ENCODE measurements at places on chromosomes 12 and 14.

GRCh38 chr12:75856235-75856634 lies 175.3 kb downstream of the PHLDA1 start:
- DNase-seq = no peak

DNA sequence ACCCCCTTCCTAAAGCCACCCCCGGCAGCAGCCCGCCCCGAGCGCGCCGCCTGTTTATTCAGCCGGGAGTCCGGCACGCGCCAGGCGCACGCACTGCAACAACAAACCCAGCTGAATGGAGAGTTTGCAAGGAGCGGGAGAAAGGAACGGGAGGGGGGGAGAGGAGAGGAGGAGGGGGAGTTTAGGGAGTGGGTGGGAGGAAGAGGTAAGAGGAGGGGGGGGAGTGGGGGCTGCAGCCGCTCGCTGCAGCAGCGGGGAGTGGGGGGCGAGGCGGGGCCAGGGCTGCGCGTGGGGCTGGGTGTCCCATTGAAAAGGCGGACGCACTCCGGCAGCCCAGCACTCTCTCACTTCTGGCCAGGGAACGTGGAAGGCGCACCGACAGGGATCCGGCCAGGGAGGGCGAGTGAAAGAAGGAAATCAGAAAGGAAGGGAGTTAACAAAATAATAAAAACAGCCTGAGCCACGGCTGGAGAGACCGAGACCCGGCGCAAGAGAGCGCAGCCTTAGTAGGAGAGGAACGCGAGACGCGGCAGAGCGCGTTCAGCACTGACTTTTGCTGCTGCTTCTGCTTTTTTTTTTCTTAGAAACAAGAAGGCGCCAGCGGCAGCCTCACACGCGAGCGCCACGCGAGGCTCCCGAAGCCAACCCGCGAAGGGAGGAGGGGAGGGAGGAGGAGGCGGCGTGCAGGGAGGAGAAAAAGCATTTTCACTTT lies at the start of gene ASCL1:
Gene ASCL1 (plus strand): TSS at position 336 of the 712 bp plus-strand sequence. CDS start 571 bp downstream, outside the sequence.
- DNase-seq = no peak

DNA sequence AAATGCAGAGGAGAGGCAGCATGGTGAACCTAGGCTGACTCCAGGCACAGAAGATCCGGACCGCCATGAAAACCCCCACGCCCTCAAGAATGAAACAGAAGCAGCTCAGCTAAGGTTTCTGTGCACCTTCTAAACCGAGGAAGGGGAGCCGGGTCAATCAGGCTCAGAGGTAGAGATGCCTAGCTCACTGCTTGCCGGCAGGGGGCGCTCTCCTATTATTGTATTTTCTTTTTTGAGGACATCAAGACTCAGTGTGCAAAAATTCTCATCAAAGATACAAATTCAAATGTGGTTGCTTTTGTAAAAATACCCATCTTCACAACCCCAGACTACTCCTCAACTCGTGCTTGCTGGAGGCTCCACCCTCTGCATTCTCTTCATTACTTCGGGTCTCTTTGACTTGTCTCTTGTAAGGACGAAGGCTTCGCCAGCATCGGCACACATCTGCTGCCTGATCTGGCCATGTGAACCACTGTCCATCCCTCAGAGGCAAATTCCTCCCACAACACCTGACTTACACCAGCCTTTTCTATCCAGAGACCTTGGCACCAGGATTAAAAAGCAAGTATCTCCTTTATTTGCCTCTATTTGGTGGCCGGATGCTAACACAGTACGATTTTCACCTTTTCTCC lies 33.4 kb upstream of the RNASE3 start:
- DNase-seq = no peak

DNA sequence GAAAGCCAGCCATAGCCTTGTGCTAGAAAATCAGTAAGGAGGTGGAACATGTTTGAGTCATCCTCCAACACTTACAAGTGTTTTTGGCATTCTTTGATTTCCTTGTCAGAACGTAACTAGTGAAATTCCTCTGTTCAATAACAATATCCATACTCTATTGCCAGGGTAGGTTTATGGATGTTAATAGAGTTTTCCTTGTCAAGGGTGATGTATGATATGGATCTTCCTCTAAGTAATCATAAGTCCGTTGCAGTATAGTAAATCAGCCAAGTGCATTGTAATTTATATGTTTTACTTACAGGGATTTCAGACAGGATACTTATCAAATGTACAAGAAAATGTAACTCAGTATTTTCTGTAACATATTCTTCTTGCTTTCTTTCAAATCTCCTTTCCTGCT lies 19.4 kb downstream of the NAV3 start:
- DNase-seq = no peak

DNA sequence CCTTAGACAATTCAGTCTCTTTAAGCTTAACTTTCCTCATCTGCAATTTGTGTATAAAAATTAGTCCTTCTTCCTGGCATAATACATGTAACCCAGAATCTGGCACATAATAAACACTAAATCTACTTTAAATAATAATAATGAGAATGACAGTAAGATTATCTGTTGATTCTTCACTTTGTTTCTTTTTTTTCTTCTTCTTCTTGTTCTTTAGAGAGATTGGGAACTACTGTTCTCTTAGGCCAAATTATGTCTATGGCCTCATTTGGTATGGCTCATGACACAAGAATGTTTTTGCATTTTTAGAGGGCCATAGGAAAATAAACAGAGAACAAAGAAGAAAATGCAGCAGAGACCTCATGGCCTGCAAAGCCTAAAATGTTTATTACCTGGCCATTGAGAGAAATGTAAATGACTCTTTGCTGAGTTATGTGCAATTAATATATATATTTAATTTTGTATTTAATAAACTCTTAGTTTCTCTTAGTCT lies 275.8 kb downstream of the SLC6A15 start:
- no peak for DNase-seq

DNA sequence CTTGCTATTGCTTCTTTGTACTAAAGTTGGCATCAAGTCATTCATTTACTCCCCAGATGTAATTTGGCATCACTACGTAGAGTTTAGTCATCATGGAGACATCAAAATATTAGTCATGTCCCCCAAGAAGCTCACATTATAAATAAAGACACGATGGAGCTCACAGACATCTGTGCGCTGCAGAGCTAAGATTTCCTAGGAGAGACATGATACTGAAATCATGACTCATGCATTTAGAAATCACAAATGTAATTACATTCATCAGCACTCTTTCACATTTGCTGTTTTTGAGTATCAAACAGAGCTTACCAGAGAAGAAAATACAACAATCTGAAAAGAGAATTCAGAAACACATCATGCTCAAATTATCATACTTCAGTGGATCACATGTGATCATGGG lies 169.8 kb downstream of the LRIG3 start:
- no peak for DNase-seq

DNA sequence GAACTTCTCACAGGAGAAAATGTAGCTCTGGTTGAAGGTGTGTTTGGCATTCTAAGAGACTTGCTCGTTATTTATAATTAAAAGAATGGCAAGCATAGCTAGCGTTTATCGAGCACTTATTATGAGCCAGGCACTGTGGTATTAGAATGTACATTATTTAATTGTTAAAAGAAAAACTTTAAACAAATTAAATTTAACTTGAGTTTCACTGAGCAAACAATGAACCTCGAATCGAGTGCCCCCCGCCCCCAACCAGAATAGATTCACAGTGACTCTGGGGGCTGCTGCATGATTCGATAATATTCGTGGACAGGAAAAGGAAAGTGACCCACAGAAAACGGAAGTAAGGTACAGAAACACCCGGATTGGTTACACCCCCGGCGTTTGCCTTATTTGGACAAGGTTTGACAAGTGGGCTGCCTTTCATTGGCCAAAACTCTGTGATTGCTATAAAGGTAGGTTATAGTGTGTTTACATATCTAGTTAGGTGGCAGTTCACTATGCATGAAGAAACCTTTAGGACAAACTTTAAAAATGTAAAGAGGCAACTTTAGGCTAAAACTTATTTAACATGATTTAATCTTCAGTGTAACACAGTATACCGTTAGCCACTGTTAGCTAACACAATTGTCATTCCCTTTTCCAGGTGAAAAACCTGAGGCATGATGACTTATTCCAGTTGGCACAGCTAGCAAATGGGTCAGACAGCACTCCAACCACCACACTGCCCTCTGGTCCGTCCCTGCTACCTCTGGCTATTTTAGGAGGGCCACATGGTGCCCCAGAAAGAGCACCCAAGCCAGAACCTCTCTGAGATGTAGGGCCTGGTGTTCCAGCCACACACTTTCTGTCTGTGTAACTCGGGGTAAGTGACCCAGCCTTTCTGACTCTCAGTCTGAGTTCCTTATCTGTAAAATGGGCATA lies 7.1 kb downstream of the SCNN1A start:
- DNase-seq = peak; percentile 16

- DNase-seq = no peak
These were observed 131.5 kb upstream of the BCL2L14 start for GRCh38 chr12:11939223-11939622.

- DNase-seq = no peak
These were observed 250.8 kb downstream of the SLC6A15 start for GRCh38 chr12:84661786-84662185.

DNA sequence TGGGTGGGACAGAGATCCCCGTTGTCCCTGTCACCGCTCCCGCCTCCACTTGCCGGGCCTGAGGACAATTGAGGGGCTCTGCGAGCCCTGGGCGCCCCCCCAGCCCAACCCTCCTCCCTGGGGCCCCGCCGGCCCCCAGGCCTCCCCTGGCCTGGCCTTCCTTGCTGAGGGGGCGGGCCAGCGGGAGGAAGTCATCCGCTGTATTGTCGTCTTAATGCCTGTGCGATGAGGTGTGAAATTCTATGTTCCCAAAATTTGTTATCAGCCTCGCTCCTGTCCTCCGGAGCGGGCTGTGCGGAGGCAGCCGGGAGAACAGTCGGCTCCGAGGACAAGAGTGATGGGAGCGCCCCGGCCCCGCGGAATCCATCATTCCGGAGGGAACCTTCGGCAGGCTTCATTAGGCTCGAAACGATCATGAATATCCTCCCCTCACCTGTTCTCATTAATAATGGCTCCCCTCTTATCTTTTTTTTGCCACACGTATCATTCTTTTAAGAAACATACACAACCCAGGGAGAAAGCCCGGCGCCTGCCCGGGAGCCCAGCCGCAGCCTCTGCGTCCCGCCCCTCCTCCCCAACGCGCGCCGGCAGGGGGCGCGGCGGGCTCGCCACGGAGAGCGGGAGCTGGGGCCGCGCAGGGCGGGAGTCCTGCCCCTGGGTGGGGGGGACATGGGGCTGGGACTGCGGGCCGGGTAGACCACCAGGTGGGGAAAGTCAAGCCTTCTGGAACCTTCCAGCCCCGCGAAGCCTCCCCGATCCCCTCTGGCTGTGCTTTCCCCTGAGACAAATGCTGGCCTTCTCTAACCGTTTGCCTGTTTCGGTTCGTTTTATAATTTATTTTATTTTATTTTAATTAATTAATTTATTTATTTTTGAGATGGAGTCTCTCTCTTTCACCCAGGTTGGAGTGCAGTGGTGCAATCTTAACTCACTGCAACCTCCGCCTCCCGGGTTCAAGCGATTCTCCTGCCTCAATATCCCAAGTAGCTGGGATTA lies 17.1 kb upstream of the DLK1 start:
- DNase-seq = no peak

- DNase-seq = no peak
These were observed 58.3 kb upstream of the ARID2 start for GRCh38 chr12:45671254-45671653.

DNA sequence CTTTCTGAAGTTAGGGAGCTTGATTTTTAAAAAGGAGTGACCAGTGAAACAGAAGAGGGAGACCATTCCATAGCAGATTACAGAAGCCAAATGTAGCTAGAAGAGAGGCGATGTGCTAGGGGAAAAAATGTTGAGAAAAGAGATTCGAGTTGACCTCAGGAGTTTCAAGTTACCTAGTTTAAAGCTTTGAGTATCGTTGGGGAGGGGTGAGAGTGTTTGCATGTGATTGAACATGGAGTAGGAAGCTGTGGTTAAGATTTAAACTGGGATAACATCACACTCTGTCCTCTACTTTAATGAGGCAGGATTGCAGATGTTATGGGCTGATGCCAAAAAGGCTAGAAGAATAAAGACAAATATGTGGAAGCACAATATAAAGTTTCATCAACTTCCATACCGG lies 3.7 kb downstream of the LETMD1 start:
- DNase-seq = no peak

DNA sequence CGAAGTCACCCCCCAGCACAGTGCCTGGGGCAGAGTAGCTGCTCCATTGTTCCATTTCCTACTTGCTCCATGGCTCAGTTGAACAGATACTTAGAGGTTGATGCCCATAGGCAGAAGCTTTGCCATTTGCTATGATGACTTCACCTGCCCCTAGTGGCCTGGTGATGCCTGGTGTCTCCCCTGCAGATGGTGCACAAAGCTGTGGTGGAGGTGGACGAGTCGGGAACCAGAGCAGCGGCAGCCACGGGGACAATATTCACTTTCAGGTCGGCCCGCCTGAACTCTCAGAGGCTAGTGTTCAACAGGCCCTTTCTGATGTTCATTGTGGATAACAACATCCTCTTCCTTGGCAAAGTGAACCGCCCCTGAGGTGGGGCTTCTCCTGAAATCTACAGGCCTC lies 10.6 kb downstream of the SERPINA5 start:
- DNase-seq = no peak

- DNase-seq = no peak
These were observed 12.4 kb downstream of the TSPAN9 start for GRCh38 chr12:3089588-3089987.

GRCh38 chr12:116551952-116552772 lies 7.0 kb upstream of the MAP1LC3B2 start:
- DNase-seq = no peak

DNA sequence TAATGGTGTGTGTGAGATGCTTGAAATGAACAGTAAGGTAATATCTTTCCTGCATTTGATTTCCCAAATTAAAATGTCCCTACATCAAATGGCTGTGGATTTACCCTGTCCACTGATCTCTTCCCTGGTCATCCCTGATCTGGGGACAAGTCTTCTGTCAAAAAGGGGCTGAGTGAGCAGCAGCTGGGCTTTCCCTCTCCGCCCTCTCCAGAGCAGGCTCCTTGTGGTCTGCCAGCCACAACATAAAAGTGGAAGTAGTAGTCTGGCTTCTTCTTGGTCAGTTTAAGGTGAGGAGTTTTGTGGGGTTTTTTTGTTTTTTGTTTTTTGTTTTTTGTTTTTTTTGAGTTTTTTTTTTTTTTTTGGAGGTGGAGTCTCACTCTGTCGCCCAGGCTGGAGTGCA lies 25.2 kb upstream of the PLXNC1 start:
- no peak for DNase-seq

- DNase-seq = no peak
These were observed 413.7 kb downstream of the RAD51B start for GRCh38 chr14:68233101-68233784.

DNA sequence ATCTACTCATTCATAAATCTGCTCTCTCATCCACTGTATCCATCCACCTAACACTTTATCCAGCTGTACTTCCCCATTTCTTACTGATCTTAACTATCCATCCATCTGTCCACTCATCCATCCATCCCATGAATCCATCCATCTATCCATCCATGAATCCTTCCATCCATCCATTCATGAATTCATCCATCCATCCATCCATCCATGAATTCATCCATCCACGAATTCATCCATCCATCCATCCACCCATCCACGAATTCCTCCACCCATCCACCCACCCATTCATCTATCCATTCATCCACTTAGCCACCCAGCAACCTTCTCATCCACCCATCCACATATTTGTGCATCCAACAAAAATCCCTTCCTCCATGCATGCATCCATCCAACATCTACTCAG lies 128.6 kb upstream of the MYL2 start:
- no peak for DNase-seq
